Caco-2 (cell line): ENCODE measurements at places on chromosomes 5 and 9. TPM values are rescaled to one million over a fixed set of nuclear protein-coding genes. Genes with fewer than 3 reads are reported as not detected.

DNA sequence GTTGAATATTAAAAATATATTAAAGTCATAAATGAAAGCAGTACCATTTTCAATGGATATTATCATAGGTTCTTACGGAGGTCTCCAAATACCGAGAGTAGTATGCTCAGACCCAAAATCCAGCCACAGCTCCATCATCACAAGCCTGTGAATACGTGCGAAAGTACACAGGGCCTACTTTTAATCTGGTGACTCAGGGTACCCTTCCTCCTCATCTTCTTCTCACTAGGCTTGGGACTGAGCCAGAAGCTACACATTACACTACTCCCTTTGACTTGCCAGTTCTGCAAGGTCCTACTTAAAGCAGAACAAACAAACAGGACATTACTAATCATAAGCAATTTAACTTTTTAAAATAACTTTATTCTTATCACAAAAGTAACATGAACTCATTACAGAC lies 7.6 kb upstream of the RIC1 start:
- no peak for DNase-seq
- no peak overlapping the region for H3K4me3 ChIP-seq
- no peaks in the 10 kb centered on the region for H3K36me3 ChIP-seq
- no peaks in the 10 kb centered on the region for H3K4me1 ChIP-seq
- no peak overlapping the region for H3K27ac ChIP-seq

The KLF4 gene
- total RNA-seq, result 4.9 and 7.2 TPM in 2 replicates

DNA sequence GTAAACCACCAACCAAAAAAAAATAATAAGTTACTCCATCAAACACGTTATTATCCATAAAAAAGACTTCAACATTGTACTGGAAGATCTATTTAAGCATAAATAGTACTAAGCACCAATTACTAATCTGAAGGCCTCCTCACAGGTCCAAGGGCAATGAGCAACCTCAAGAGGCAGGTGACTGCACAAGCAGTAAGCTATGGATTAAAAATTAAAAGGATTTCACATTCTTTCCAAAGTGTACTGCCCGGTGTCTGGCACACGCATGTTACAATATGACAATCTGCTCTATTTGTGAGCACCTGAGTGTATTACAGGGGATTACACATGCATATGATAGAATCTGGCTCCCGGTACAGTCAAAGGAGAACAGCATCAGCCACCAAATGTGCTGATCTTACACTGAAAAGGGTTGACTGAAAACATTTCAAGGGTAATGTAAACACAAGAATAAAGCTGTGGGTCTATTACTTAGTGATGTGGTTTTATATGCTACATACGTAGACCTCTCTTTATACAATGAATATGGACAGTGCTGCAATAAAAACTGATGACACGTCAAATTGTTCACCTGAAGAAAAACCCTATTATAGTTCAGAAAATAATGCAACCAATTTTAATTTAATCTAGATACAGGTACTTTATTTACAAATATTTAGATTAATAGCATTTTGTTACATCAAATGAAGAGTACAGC lies 22.8 kb downstream of the RAB14 start:
- no peak for DNase-seq
- H3K4me3 ChIP-seq, result no peak overlapping the region
- no peaks in the 10 kb centered on the region for H3K27me3 ChIP-seq
- H3K4me1 ChIP-seq, result peaks cover 17% of the 10 kb centered on the region
- H3K36me3 ChIP-seq, result no peaks in the 10 kb centered on the region; the same call in 1 of the 2 replicates
- no peak overlapping the region for H3K27ac ChIP-seq

The MYMK gene
- total RNA-seq, result not detected in 2 replicates

DNA sequence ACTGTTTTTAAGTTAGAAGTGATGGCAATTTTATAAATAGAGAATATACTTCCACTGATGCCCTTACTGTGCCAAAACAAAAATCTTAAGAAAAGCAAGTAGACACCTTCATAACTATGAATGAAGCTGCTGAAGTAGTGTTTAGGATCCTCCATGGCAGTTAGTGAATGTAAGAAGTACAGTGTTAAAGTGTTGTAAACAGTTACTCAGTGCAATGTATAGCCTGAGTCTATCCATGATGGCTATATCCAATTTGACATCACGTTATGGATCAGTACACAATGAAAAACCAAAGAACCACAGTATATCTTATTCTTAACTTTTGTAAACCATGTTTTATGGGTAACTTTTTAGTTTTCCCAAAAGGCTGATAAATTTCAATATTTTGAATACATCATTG lies 7.1 kb downstream of the CCNG1 start:
- H3K4me3 ChIP-seq, result no peak overlapping the region
- no peaks in the 10 kb centered on the region; the same call in 1 of the 2 replicates for H3K4me1 ChIP-seq
- H3K36me3 ChIP-seq, result peaks cover 2% of the 10 kb centered on the region; the same call in 1 of the 2 replicates
- no peaks in the 10 kb centered on the region for H3K27me3 ChIP-seq
- no peak for DNase-seq

The OR1J2 gene
- not detected in 2 replicates for total RNA-seq

- H3K36me3 ChIP-seq, result no peaks in the 10 kb centered on the region
- no peak for DNase-seq
- no peak overlapping the region for H3K27ac ChIP-seq
- no peaks in the 10 kb centered on the region for H3K27me3 ChIP-seq
These were observed 337.8 kb downstream of the PTPRD start for GRCh38 chr9:10274988-10275387.

DNA sequence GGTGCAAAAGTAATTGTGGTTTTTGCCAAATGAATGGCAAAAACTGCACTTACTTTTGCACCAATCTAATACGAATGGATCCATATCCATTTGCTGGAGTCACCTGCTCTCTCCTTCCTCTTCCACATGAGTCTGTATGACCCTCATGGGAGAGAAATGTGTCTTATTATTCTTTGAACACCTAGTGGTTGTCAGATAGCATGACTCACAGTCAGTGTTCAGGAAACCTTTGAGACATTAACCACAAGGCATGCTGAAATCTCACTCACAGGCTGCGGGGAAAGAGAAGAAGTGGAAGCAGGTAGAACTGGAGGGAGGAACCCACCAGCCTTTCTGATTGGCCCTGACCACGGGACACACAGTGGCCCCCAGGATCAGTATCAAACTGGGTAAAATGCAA lies 222.8 kb upstream of the KLF4 start:
- DNase-seq, result no peak
- H3K27ac ChIP-seq, result no peak overlapping the region
- no peaks in the 10 kb centered on the region for H3K4me1 ChIP-seq
- H3K4me3 ChIP-seq, result no peak overlapping the region

The AQP7 gene
- total RNA-seq, result 2.2 and 2.4 TPM in 2 replicates

- no peak overlapping the region for H3K27ac ChIP-seq
- H3K4me3 ChIP-seq, result no peak overlapping the region
- no peaks in the 10 kb centered on the region for H3K4me1 ChIP-seq
- DNase-seq, result no peak
- H3K27me3 ChIP-seq, result no peaks in the 10 kb centered on the region
- H3K36me3 ChIP-seq, result no peaks in the 10 kb centered on the region
These were observed 327.0 kb upstream of the TNC start for GRCh38 chr9:115444959-115445358.

The CHSY3 gene
- 0.32 and 0.46 TPM in 2 replicates for total RNA-seq

DNA sequence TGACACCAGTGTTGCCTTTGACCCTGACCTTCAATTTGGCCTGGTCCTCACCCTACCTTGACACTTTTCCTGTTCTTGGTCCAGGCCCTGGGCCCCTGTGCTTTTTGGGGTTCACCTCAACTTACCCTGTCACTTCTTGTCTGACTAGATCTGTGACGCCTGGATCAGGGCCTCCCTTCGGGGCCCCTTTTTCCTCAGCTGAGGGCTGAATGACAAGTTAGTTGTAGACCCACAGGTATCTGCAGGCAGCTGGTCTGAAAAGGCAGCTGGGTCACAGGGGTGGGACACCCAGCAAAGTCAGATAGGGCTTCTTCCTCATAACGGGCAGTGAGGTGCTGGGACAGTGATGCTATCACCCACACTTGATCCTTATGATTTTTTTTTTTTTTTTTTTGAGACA lies 10.0 kb upstream of the MYORG start:
- H3K36me3 ChIP-seq, result no peaks in the 10 kb centered on the region
- no peaks in the 10 kb centered on the region for H3K27me3 ChIP-seq
- DNase-seq, result no peak
- H3K27ac ChIP-seq, result no peak overlapping the region

DNA sequence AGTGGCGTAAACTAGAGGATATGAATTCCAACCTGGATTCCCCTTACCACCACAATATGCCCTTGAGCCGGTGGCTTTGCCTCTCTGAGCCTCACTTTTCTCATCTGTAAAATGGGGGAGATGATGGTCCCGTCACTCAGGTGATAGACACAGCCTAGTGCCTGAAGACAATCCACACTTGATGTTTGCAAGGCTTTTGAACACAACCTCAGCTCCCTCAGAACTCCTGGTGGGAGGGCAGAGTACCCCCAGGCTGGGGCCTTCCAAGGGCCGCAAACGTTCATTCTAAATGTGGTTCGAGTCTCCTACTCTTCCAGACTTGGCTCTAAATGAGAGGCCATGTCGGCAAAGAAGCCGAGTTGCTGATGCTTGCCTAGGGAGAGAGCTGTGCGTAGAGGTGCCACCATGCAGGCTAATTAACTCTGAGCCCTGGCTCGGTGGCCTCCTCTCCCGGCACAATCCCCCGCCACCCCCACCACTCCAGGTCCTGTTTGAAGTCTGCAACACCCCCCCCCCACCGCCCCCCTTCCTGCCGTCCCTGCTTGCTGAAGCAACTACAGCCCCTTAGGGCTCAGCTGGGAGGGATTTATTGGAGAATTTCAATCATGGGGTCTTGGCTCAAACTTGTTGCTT lies 97.7 kb upstream of the LMX1B start:
- no peak overlapping the region for H3K27ac ChIP-seq
- peaks cover 13% of the 10 kb centered on the region for H3K4me1 ChIP-seq
- H3K36me3 ChIP-seq, result no peaks in the 10 kb centered on the region
- no peak overlapping the region for H3K4me3 ChIP-seq
- DNase-seq, result no peak

DNA sequence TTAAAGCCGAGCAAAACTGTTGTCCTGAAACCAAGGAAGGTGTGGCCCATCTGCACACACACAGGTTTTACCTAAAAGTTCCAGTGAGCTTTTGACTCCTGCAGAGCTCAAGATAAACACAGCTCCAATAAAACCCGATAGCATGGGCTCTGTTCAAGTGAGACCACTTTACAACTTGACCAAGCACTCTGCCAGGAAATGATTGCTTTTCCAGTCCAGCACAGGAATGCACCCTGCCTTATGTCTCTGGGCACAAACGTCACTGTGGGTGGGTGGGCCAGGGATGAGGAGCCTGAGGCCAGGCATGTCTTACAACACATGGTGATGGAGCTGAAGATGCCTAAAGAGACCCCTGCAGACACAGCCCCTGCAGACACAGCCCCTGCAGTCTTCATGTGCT lies 115.3 kb downstream of the ROR2 start:
- no peak overlapping the region for H3K27ac ChIP-seq
- H3K4me1 ChIP-seq, result no peaks in the 10 kb centered on the region
- no peak for DNase-seq
- H3K27me3 ChIP-seq, result no peaks in the 10 kb centered on the region
- H3K4me3 ChIP-seq, result no peak overlapping the region
- H3K36me3 ChIP-seq, result no peaks in the 10 kb centered on the region

GRCh38 chr9:111037708-111038330 lies 451 bp downstream of the LPAR1 start:
- H3K4me1 ChIP-seq, result peaks cover 9% of the 10 kb centered on the region; the same call in 1 of the 2 replicates
- peak overlapping the region; percentile 58 for H3K4me3 ChIP-seq
- DNase-seq, result peak; percentile 60
- no peaks in the 10 kb centered on the region for H3K36me3 ChIP-seq
- peak overlapping the region; percentile 95 for H3K27ac ChIP-seq
- no peaks in the 10 kb centered on the region for H3K27me3 ChIP-seq

DNA sequence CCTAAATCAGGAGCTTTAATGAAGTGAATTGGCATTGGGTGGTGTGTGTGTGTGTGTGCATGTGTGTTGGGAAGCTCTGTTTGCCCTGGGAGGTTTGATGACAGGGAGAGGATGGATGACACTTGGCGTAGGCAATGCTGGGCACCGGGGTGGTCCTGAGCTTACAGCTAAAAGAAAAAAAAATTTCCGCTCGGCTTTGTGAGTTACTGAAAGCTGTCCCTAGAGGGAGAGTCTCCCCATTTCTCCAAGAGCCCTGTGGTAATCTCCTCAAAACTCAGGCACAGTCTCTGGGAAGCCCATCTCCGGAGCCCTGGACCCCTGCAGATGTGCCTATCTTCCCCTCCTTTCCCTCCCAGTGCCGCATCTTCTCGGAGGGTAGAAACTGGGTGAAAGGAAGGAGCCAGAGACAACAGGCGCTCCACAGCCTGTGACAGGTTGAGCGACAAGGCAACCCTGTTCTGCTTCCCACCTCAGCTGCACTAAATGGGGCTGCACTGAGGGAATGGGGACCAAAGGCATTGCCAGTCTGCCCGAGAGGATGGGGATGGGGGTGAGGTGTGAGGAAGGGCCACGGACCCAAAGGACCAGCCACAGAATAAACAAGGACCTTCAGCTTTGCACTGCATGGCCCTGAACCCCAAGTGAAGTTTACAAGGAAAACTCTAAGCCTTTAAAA lies 35.8 kb upstream of the TIFAB start:
- H3K27ac ChIP-seq, result no peak overlapping the region
- H3K4me1 ChIP-seq, result peaks cover 44% of the 10 kb centered on the region
- DNase-seq, result no peak
- no peaks in the 10 kb centered on the region for H3K27me3 ChIP-seq

DNA sequence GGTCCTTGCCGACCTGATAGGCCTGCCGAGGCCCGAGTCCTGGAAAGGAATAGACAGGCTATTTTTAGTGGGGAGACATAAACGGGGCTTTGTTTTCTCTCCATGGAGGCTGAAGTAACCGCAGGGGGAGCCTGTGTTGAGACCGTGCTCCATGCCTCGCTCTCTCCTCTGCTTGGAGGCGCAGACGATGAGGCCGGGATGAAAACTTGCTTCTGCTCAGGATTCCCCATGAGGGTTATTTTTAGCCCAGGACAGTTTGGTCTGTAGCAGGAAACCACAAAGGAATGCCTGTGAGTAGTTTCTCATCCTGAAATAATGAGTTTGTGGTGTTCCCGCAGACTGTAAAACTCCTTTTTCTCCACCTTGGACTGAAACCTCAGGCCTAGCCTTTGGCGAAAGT lies 81.9 kb upstream of the RARS1 start:
- no peak overlapping the region for H3K27ac ChIP-seq
- no peak for DNase-seq
- H3K4me3 ChIP-seq, result no peak overlapping the region
- 0 out of 2 replicates have a peak, but pooled peaks cover 3% of the 10 kb centered on the region for H3K4me1 ChIP-seq
- H3K27me3 ChIP-seq, result no peaks in the 10 kb centered on the region
- peaks cover 3% of the 10 kb centered on the region for H3K36me3 ChIP-seq

DNA sequence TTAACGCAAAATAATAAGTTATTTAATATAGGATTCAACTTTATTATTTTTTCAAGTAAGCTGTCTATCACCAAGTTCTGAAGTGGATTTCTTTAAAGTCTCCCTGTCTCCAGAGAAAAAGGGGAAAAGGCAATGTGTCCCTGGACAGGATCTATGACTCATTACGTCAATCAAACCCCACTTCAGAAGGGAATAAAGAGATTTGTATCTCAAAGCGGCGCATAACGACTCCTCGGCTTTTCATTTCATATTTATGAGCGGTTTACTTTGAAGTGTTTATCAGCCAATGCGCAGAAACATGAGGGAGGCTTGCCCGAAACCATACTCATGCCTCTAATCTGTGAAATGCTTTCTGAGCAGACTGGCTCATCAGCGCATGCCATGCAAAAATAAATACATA lies 938.6 kb upstream of the WWC1 start:
- H3K4me3 ChIP-seq, result no peak overlapping the region
- no peak overlapping the region for H3K27ac ChIP-seq
- H3K27me3 ChIP-seq, result no peaks in the 10 kb centered on the region
- no peak for DNase-seq
